ENCODE measurements at places on chromosomes 6 and 20.

- DNase-seq: no peak
Observed at GRCh38 chr6:137413482-137413881, 80.7 kb downstream of the OLIG3 start.

GRCh38 chr6:16476861-16477260 lies 238.5 kb downstream of the GMPR start:
- DNase-seq: no peak

DNA sequence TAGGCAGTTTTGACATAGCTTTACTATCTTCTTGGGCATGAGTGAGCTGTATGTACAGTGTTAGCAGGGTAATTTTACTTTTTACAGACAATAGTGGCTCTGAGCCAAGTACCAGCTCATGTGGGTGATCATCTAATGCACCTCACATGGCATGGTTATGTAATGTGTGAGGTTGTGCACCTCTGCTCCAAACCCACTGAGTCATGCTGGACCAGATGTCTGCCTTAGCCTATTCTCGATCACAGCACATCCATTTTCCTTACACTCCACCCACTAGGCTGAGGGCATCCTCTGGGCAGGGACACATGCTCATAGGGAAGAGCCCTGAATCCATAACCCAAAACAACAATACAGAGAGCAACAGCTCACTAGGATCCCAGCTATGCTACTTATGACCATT lies 71.6 kb upstream of the FBXL4 start:
- no peak for DNase-seq

DNA sequence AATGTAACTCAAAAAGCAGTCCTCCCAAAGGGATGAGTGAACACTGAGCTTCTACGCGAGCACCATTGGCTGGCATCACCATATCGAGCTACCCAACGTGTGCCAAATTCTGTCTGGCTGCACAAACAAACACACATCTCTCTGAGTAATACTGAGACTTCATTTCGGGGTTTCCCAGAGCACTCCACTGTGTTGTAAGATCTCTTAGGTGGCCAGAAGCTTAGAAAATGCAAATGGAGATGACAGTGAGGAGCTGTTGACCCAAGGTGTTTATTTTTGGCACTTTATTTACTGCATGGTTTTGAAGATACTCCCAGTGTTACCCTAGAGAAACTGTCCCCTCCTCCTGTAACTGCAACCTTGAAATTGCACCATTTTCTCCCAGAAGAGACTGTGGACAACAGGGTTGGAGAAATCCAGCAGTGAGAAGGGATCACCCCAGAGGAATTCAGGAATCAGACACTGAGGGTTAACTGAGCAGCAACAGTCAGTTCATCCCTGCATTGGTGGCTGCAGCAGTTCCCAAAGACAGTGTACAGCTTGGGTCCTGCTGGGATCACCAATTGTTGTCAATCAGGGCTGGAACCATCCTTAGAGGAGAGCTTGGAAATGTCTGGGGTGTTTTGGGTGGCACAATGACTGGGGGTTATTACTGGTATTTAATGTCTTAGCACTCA lies 1.0 kb upstream of the RIPOR2 start:
- no peak for DNase-seq

GRCh38 chr20:21739161-21739560 lies 33.7 kb downstream of the PAX1 start:
- DNase-seq: no peak
